ENCODE measurements at places on chromosomes 3 and 15.

DNA sequence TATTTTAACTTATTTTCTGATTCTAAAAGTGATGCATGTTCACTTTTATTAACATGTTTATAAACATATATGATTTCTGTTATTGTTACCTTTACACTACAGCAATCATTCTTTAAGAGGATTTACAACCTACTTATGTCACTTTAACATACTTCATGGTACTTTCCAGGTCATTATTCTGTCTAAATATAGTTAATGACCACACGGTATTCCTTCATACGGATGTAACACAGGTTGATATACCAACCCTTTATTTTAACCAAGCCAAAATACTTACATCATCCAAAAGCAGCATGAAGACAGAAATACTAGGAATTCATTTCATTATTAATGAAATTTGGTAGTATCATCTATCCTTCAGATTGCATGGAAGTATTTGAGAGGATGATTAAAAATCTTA is 18.6 kb downstream of the PIK3R4 start:
- DNase-seq = no peak

DNA sequence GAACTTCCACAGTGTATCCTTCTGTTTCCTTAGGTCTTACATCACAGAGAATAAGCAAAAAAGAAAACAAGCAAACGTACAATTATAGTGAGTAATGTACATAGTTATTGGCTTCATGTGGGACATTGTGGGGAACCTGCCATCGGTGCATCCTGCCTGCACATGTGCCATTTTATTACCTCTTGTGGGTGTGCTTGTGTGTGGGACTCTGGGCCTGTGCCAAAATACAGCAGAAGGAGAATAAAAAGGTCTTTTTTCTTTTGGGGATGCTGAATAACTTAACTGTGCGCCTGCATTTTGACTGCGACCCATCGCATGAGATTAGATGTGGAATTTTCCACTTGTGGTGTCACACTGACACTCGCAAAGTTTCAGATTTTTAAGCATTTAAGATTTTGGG is 169.6 kb upstream of the DCBLD2 start:
- no peak for DNase-seq

DNA sequence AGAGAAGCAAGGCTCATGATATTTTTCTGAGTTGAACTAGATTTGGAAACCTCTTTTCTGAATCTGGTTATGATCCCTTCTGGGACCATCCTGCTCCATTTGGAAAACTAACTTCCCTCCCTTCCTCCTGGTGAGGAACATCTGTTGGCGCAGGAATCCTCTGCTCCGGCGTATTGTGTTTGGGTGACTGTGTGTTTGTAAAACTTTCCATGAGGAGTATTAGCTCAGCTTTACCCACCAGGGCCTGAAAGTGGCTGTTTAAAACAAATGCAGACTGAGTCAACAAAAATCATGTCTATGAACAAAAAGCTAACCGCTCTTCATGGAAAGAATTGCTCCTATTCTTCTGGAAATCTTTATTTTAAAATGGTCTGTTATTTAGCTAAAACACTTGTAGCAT is 17.7 kb downstream of the STARD9 start:
- DNase-seq = no peak

DNA sequence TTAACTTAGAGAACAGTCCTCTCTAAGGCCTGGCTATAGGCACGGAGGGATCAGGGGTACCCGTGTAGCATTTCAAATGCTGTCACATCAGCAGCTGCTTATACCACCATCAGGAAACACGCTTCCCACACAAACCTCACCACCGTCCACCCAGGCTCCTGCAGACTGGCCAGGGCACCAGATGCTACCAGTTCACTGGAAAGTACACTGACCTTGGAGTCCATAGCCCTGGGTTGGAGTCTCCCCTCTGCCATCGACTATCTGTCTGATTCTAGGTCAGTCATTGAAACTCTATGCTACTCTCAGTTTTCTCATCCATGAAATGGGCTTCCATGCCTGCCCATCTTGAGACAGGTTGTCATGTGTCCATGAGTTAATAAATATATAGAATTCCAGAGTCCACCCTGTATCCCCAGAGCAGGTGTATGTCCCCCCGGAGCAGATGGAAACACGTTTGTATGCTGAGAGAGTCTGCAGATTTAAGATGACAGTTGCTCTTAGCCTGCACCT is 156.0 kb upstream of the SMAD3 start:
- DNase-seq = no peak

GRCh38 chr3:100329800-100330489 is 4.6 kb upstream of the NIT2 start:
- no peak for DNase-seq

DNA sequence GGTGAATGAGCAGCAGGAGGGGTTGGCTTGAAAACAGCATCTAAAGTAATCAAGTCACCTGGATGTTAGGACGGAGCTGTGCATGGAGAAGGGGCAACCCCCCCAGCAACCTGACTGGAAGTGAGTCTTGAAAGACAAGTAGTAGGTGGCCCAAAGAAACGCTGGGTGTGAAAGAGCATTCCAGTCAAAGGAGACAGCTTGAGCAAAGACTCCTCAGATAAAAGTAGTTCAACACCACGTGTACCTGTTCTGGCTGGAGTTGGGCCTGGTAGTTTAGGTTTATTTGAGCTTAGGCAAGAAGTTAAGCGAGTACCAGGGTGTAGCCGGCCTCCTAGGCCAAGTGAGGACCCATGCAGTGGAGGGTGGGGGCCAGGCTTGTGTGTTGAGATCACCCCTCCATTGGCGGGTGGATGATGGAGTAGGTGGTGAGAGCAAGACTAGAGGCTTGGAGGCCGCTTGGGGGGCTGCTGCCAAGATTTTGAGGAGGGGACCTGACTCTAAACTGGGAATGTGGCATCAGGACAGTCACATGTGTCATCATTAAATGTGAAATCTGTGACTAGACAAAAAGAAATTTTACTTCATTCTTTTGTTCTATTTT is 61.3 kb downstream of the ABHD2 start:
- no peak for DNase-seq

GRCh38 chr3:99069973-99070372 is 168.5 kb upstream of the DCBLD2 start:
- no peak for DNase-seq
